Caco-2 (cell line): ENCODE measurements at places on chromosomes 7 and 10. TPM values are rescaled to one million over a fixed set of nuclear protein-coding genes. Genes with fewer than 3 reads are reported as not detected.
A peak's percentile ranks its signal among the peaks of the same experiment; 100 is the strongest.

DNA sequence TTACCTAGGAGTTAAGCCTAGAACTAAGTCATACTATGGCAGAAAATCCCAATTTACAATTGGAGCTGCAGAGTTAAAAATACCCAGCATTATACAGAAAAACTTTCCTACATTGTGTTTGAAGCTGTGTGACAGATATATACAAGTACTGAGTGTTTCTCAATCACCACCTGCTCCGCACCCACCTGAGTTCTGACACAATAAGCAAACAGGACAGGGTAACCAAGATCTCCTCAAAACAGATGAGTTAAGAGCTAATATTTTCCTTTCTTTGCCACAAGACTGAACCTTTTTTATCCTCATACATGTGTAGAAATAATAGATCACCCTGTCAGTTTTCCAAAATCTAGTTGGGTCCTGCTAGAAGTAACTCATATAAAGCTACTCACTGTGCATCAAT lies 186.3 kb downstream of the DOCK4 start:
- DNase-seq, result no peak

GRCh38 chr7:2016021-2016631 lies 216.6 kb downstream of the MAD1L1 start:
- no peak for DNase-seq

The SH2B2 gene
- total RNA-seq, result 8.1 and 10.6 TPM in 2 replicates

The COL13A1 gene
- not detected in 2 replicates for total RNA-seq

GRCh38 chr10:68517188-68517587 lies 10.1 kb downstream of the SLC25A16 start:
- DNase-seq, result peak; percentile 34

DNA sequence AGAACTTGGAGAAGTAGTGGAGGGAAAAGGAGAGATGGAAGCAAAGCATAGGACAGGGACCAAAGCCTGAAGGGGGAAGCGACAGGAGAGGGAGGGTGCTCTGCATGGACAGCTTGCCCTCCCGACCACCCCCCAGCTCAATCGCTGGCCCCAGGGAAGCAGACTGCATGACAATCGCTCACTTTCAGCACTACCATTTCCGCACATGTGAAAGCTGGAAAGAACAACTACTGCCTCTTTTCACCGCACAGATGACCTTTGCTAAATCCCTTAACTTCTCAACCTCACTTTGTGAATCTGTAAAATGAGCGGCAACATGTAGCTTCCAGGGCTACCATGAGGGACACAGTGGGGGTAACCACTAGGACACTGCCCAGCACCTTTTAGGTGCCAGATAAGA lies 17.1 kb downstream of the VOPP1 start:
- DNase-seq, result no peak

The GRB10 gene
- 79.3 and 87.2 TPM in 2 replicates for total RNA-seq

DNA sequence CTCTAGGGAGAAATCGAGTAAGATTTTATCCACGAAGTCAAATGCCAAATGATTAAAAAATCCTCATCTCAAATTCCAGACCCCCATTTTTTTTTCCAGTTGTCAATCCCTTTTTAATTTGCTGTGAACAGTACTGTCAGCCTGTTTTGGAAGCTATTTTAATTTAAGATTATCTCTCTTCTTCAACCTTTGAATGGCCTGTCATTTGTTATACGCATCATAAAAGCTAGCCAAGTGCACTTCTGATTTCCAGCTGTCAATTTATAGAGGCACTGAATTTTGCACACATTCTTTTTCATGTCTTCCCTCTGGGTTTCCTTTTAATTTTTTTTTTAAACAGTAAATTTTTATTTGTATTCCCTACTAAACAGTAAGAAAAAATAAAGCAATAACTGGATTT lies 336.4 kb upstream of the HGF start:
- no peak for DNase-seq

DNA sequence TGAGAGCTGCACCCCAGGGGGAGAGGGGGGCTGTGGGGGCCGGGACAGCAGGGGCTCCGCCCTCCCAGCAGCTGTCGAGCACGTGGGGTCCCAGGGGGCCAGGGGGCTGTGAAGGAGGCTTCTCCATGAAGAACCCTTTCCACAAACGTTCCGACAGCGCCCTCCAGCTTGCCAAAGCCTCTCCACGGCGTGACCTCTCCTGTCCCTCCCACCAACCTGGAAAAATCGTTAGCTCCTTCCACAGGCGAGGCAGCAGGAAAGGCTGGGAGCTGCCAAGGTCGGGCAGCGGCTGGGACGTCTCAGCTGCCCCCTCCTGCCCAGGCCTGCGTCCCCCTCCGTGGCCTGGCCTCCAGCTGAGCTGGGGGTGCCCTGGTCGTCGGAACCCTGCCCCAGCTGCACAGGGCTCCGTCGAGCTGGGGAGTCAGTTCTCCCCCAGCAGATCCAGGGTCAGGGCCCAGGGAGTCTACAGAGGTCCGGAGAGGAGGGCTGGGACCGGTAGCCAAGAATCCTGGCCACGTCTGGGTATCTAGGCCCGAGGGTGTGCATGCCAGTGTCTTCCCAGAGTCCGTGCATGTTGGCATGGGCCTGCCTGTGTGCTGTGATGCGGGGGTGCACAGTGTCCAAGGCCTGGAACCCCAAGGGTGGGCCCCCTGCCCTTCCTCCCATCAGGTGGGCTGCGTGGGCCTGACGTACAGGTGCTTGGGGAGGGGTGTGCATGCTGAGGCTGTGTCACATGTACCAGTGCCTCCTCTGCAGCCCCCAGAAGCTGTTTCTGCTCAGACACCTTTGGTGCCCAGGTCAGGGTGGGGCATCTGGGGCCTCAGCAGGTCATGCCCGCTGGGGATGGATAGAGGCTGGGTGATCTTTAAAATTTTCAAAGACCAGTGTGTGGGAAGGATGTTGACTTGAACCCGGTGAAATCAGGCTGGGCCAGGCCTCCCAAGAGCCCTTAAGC lies 66.5 kb downstream of the UNCX start:
- no peak for DNase-seq

DNA sequence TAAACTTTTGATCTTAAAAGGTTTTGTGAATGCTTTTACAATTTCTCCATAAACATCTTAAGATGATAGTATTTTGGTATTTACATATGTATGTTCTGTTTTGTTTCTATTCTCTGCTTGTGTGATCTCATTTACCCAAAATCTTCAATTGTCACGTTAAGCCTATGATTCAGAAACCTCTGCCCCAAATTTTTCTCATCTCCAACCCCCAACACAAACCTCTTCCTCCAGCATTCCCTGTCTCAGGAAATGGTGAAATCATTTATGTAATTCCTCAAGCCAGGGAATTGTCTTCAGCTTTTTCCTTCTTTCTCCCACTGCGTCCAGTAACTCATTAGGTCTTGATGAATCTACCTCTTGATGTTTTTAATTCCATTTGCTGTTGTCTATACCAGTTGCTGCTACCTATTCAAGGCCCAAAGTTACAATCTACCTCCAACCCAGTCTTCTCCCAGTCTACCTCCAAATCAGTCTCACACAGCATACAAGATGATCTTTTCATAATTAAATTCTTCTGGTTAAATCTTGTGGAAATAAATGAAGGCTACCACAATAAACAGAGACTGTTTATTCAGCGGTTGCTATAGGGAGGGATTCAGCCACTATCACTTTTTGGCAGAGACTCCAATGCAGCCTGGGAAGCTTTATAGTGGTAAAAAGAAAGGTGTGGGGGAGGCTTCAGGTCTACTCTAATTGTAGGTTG lies 5.8 kb downstream of the CFAP69 start:
- DNase-seq, result no peak

- DNase-seq, result no peak
Observed at GRCh38 chr7:28837216-28837615, 120.9 kb downstream of the TRIL start.

The LRRD1 gene
- not detected in 2 replicates for total RNA-seq

DNA sequence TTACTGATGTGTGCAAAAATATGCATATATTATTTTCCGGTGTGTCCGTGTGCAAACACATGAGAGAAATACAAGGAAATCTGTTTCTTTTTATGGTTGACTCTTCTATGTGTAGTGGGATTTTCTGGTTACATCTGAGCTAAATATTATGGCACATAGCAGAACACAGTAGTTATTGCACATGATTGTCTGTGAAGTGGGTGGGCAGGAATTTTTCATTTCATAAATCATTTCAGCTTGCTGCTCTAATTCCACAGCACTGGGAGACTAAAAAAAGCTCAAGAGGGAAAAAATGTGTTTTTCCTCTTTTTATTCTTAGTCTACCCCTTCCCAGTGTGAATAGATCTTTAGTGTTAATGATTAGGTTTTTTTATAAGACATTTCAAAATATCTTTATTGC lies 197.9 kb downstream of the MBL2 start:
- no peak for DNase-seq

The SPDYE9 gene
- total RNA-seq, result not detected in 2 replicates

The HYAL4 gene
- 0.14 and 0.68 TPM in 2 replicates for total RNA-seq

The ARHGEF5 gene
- 21.4 and 26.4 TPM in 2 replicates for total RNA-seq

DNA sequence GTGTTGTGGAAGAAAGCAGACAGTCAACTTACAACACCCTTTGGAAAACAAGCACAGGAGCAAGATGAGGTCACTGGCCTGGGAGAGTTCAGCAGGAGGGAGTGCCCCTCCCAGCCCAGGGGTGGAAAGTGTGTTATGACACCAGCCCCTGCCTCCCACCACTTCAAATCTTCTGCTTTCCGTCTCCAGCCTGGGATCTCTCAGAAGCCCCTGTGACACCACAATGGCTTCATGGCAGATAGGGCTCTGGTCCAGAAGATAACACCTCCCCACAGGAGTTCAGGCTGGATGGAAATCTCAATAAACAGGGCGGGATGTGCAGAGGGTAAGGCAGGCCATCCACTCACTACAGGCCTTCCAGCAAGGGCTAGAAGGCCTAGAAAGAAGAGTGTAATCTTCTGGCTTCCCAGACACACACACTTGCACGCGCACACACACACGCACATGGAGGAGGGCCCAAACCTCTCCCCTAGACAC lies 48.7 kb upstream of the ZMIZ1 start:
- peak; percentile 28 for DNase-seq

GRCh38 chr7:15709978-15710377 lies 23.5 kb upstream of the MEOX2 start:
- DNase-seq, result no peak

- no peak for DNase-seq
Observed at GRCh38 chr7:157984423-157985163, 603.0 kb downstream of the PTPRN2 start.

DNA sequence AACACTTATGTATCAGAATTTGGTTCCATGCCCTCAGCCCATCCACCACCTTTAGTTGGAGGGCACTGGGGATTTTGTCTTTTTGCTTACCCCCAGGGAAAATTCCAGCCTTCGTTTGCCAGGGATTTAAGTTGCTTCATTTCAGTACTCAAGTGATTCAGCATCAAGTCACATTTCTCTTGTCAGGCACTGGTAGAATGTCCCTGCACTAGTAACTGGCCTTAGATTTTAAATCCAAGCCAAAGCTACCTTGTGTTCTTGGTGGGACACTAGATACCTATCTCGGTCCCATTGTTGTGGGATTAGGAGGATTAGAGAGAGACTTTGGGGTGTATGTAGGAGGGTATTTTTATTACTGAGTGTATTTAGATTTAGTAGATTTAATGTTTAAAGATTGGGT lies 613.1 kb downstream of the SUGCT start:
- no peak for DNase-seq

The CYP3A4 gene
- not detected in 2 replicates for total RNA-seq

DNA sequence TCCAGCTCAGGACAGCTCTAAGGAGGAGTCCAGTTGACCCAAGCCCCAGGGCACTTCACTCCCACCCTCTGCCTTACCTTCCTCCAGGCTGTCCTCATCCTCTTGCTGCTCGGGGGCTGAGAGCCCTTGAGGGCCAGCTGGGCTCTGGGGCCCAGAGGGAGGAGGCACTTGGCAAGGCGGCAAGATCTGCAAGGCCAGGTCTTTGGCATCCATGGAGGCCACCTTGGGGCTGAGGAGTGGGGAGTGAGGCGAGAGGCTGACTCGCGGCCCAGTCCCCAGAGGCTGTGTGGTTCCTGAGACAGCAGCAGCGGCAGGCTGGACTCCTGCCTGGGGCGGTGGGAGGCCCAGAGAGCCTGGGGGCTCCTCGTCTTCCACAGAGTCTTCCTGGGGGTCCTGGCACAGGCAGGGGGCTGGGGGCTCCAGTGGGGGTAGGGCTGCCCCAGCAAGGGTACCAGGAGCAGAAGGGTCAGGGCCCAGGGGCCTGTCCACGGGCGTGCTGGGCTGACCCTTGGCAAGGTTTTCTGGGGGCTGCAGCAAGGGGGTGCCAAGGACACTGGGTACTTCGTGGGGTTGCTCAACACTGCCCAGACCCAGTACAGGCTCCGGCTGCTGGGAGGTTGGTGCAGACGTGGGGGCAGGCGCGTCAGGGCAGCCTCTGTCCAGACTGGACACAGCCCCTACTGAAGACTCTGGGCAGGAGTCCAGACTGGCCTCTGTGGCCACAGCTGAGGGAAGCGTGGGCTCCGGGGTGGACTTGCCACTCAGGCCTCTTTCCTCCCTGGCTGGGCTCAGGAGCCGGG lies 6.5 kb downstream of the NACAD start:
- no peak for DNase-seq

The BRAF gene
- total RNA-seq, result 38.5 and 44.6 TPM in 2 replicates

GRCh38 chr10:62079885-62080559 lies 178.5 kb downstream of the ARID5B start:
- no peak for DNase-seq

DNA sequence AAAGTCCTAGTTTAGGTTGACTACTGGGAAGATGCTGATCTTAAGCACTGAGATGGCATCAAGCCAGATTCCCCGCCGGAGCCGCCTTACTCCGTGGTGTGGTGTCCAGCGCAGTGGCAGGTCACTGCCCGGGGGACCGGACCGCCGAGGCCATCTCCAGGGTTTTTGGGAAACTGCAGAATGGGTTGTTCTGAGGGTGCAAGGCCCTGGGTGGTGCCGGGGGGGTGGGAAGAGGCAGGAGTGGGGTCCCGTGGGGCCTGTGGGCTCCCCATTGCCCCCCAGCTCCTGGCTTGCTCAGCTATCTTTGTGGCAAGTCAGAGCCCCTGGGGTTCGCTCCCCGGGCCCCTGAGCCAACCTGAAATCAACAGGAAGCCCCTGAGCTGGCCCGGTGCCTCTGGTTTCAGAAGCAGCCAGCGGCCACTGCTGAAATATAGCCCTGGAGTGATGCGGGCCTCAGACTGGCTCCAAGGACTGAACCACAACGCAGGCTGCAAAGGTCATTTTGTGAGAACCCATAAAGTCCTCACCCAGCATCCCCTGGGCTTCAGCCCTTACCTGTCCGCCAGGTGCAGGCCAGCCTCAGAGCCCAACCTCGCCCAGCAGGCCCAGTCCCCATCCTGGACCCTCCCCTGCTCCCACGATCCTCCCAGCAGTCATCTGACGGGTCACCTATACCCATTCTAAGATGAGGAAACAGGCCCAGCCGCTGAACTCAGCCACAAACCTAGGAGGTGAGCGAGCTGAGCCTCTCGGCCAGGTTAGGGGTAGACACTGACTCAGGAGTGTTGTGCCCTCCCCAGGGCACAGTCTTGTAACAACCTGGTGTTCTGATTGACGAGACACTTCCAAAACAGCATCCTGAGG lies 102.7 kb downstream of the PDGFA start:
- DNase-seq, result peak; percentile 22

GRCh38 chr7:157472311-157473050 lies 135.7 kb downstream of the DNAJB6 start:
- no peak for DNase-seq

The CPEB3 gene
- total RNA-seq, result 2.3 TPM in 2 replicates

DNA sequence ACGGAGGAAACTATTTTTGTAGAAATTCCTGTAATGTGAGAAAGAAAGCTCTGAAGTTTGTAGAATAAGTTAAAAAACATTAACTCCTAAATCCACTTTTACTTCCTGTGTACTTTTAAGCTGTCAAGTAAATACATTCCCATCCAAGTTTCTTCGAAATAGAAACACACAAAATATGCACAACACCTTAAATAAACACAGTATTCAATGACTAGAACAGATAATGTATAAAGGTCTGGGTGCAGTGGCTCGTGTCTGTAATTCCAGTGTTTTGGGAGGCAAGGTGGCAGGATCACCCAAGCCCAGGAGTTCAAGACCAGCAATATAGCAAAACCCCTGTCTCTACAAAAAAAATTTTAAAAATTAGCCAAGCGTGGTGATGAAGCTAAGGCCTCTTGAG lies 121.9 kb upstream of the ODAD2 start:
- no peak for DNase-seq
